ENCODE measurements at places on chromosomes 2 and 18.

DNA sequence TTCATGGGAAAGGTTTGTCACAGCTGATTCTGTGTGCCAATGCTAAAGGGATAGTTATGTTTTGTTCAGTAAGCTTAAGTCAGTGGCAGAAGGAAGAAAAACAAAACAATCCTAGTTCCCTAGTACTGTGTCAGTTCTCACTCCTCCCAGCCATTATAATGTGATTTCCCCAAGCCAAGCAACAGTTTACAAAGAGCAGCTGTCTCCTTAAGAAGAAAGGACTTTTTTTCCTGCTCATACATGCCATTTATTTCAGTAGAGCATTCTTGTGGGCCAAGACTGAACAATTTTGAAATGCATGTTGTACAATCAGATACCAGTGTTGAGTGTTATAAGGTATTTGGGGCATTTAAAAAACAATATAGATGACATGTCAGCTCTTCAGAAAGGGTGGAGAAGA, 52.1 kb downstream of the NEMP2 start:
- DNase-seq = no peak

GRCh38 chr2:63788071-63788470, 53.6 kb upstream of the UGP2 start:
- no peak for DNase-seq

DNA sequence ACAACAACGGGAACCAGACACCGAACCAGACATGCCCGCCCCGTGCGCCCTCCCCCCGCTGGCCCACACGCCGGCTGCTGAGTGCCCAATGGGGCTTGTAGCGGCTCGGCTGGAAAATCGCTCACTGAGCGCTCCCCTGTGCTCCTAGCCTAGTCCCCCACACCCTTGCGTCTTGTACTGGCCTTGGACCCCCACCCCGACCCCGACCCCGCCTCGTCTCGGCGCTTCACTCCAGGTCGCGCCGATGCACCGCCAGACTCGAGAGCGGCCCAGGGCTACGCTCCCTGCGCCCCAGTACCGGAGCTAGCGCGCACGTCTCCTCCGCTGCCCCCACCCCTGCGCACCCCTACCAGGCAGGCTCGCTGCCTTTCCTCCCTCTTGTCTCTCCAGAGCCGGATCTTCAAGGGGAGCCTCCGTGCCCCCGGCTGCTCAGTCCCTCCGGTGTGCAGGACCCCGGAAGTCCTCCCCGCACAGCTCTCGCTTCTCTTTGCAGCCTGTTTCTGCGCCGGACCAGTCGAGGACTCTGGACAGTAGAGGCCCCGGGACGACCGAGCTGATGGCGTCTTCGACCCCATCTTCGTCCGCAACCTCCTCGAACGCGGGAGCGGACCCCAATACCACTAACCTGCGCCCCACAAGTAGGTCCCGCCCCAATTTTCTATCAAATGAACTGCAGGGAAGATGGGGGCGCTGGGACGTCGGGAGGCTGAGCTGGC, 1.5 kb downstream of the GAD1 start:
- DNase-seq = no peak

- DNase-seq = no peak
These were observed 45.6 kb upstream of the ARHGAP15 start for GRCh38 chr2:143083636-143084035.

DNA sequence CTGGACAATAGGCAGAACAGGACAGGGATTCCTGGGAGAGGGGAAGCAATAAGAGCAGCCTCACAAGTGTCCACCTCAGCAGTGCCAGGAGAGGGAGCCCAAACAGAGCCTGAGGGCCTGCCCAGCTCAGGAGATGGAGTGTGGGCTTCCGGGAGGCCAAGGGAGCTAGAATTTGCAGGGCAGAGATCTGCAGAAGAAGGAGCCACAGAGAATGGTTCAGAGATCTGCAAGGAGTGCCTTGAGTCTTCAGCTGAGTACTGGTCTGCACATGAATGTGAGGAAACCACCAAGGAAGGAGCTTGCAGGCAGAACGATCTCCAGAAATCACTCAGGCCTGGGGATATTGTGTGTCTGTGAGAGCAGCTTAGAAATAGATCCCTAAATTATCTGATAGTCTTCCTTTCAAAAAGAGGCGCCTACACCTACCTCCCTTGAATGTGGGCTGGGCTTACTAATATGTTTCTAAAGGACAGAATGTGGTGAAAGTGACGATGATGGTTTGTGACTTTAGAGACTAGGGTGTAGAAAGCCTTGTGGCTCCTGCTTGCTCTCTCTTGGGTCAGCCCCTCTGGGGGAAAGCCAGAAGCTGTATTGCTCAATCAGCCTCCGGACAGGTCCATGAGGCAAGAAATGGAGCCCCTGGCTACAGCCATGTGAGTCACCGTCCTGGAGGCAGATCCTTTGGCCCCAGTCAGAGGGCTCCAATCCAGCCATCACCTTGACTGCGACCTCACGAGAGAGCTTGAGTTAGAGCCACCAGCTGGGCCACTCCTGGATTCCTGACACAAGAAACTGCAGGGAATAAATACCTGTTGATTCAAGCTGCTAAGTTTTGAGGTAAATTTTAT, 7.6 kb upstream of the LPIN1 start:
- DNase-seq = peak; percentile 65

DNA sequence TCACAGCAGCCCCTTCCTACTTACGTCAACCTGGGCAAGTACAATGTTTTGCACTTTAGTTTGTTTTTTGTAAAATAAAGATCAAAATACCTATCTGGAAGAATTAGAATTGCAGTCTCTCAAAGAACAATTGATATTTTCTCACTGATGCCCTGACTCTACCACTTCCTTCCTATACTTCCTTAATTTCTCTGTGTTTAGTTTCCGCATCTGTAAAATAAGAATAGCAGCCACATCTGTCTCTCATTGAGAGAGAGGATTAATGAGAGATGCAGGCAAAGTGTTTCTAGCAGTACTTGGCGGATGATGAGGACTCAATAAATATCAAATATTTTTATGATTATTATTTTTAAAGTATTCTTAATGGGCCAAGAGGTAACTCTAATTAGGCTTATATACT, 122.6 kb upstream of the PIEZO2 start:
- no peak for DNase-seq
